ENCODE measurements at places on chromosomes 5 and 9. TPM values are rescaled to one million over a fixed set of nuclear protein-coding genes. Genes with fewer than 3 reads are reported as not detected.

The RXRA gene
- 20.4 TPM for polyA plus RNA-seq

The GRK6 gene
- polyA plus RNA-seq: 36.3 TPM

The FEM1C gene
- polyA plus RNA-seq: 8.1 TPM

DNA sequence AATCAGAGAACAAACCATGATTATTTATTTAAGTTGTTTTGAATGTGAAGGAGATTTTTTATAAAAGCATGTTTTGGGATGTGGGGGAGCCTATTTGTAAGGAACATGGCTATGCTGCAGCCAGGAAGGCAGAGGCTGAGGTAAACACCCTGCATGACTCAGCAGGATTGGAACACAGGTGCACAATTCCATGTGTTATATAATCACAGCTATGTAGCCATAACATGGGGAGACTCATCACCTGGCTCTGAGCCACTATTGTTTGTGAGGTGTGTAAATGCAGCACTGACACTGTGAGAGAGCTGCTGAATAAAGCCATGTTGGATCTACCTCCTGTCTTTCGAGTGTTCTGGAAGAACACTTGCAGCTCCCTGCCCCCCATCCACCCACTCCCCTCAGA lies 1009.8 kb downstream of the DNAH5 start:
- no peak for DNase-seq
- H3K27ac ChIP-seq: no peak overlapping the region
- H3K36me3 ChIP-seq: no peaks in the 10 kb centered on the region
- no peak overlapping the region for H3K4me3 ChIP-seq
- no peaks in the 10 kb centered on the region for H3K27me3 ChIP-seq

GRCh38 chr5:150497989-150498317 lies 10.0 kb upstream of the NDST1 start:
- no peaks in the 10 kb centered on the region for H3K4me1 ChIP-seq
- no peaks in the 10 kb centered on the region for H3K36me3 ChIP-seq
- no peaks in the 10 kb centered on the region for H3K27me3 ChIP-seq
- no peak for DNase-seq

DNA sequence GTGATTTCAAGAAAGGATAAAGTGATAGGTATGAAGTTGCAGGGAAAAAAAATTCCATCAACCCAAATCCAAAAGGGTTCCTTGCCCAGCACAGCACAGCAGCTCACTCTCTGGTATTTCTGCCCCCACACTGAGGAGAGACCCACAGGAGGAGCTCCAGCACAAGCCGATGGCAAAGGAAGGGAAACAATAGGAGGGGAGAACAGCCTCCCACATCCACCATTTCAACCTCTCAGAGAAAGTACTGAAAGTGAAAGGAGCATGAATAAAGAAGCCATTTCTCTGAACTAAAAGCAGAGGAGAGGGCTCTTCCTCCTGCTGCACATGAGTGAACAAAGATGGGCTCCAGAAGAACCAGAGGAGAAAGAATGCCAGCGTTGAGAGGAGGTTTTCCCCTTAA lies 54.9 kb upstream of the ZSWIM6 start:
- peak overlapping the region; percentile 44 for H3K27ac ChIP-seq
- no peak for DNase-seq
- no peaks in the 10 kb centered on the region for H3K36me3 ChIP-seq
- H3K27me3 ChIP-seq: no peaks in the 10 kb centered on the region
- H3K4me1 ChIP-seq: peaks cover 4% of the 10 kb centered on the region

- no peak for DNase-seq
- no peaks in the 10 kb centered on the region for H3K4me1 ChIP-seq
- no peak overlapping the region for H3K4me3 ChIP-seq
Measured at GRCh38 chr5:140988100-140988499, 21.8 kb downstream of the PCDHAC2 start.

Data from thymus (tissue), 14 donors.